NCI-H1092 (cell line): ENCODE measurements at places on chromosomes 3 and 15.

DNA sequence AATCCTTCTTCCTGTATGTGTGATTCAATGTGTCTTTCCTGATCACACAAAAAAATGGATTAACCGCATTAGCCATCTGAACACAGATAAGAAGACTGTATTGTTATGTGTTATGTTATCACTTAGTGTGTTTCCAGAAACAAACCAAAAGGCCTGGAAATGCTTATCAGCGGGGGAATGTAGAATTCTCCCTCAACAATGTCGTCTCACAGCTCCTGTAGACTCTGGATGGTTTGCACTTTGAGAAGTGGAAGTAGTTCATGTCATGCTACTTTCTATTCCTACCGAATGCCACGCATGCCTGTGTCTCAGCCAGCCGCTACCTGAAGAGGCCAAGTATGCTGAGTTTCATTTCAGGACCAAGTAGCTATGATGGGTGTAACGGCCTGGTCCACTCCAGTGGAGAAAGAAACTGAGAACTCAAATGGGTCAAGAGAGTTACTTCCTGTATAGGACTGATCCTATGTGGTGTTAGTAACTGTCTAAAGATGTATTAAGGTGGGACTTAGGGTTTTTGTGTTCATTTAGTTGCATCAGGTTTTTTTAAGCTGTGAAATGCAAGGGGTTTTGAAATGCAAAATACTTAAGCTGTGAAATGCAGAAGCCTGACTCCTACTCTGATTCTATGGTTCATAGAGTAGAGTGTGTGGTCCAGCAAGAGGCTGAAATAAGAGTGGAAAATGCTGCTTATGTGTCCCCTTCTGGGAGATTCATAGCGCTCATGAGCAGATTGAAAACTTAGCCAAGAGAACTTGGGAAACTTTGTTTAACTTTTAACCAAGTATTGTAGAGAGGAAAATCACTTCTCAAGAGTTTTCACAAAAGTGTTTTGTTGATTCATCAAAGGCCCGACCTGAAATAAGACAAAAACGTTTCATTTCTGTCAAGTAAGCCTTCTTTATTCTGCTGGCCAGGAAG lies 118.5 kb upstream of the LMOD3 start:
- no peak for DNase-seq

GRCh38 chr3:88713233-88713691 lies 394.2 kb upstream of the EPHA3 start:
- no peak for DNase-seq

DNA sequence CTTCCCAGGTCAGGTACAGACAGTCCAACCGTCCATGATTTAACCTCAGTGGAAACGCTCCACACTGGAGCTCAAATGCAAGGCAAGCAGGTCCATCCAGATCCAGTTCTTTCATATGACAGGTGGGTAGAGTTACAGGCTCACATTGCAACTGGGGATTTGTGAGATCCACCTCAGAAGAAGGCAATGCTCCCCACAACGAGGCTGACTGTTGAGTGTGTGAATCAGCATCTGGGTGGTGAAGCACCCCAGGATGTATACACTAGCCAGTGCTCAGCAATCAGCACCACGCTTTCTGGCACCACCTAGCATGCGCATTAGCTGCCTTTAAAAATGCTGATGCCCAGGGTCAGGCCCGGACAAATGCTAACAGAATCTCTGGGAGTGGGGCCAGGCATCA lies 343.5 kb upstream of the ICE2 start:
- DNase-seq: no peak

- DNase-seq: no peak
Measured at GRCh38 chr3:48402907-48403306, 27.0 kb downstream of the PLXNB1 start.

- no peak for DNase-seq
Measured at GRCh38 chr3:99686469-99686868, 48.1 kb downstream of the COL8A1 start.

GRCh38 chr3:3538451-3538850 lies 260.8 kb upstream of the LRRN1 start:
- no peak for DNase-seq
